ENCODE measurements at places on chromosomes 16 and 17. TPM values are rescaled to one million over a fixed set of nuclear protein-coding genes. Genes with fewer than 3 reads are reported as not detected.

CTDNEP1 gene
- total RNA-seq: 123 TPM

SLC5A11 gene
- not detected for total RNA-seq

HAPSTR1 gene
- total RNA-seq: 65.4 TPM

WFIKKN2 gene
- total RNA-seq: 0.27 TPM

GINS3 gene
- 11.5 TPM for total RNA-seq

HOXB2 gene
- not detected for total RNA-seq

NPIPB9 gene
- total RNA-seq: 1.2 TPM

DRC3 gene
- total RNA-seq: 2.6 TPM

SCN4A gene
- total RNA-seq: 4.4 TPM

KRTAP9-4 gene
- not detected for total RNA-seq

CA7 gene
- 0.61 TPM for total RNA-seq

ALDH3A1 gene
- total RNA-seq: 0.32 TPM

KRT25 gene
- total RNA-seq: not detected

ZNF423 gene
- 28.4 TPM for total RNA-seq

PRMT7 gene
- total RNA-seq: 55.4 TPM

All from endodermal cell (in vitro differentiated cells).